Hematopoietic multipotent progenitor cell (in vitro differentiated cells): ENCODE measurements at places on chromosomes 1 and 21. TPM values are rescaled to one million over a fixed set of nuclear protein-coding genes. Genes with fewer than 3 reads are reported as not detected.
A peak's percentile ranks its signal among the peaks of the same experiment; 100 is the strongest.

DNA sequence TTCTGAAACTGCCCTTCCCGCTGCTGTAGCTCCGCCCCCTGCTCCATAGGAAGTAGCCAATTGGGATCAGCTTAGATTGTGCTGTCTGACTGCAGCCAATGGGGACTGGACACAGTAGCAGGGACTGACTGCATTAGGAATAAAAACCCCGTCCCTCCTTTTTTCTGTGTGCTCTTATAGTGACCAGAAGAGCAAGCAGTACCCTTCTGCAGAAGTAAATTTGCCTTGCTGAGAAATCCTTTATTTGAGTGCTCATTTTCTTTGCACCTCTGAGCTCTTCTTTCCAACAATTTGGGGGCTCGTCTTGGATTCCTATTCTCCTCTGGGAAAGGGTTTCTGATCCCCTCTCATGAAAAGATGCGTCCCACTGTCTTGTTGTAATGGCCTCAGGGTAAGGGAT lies 16.2 kb downstream of the OR2L13 start:
- peak; percentile 21 for DNase-seq

DNA sequence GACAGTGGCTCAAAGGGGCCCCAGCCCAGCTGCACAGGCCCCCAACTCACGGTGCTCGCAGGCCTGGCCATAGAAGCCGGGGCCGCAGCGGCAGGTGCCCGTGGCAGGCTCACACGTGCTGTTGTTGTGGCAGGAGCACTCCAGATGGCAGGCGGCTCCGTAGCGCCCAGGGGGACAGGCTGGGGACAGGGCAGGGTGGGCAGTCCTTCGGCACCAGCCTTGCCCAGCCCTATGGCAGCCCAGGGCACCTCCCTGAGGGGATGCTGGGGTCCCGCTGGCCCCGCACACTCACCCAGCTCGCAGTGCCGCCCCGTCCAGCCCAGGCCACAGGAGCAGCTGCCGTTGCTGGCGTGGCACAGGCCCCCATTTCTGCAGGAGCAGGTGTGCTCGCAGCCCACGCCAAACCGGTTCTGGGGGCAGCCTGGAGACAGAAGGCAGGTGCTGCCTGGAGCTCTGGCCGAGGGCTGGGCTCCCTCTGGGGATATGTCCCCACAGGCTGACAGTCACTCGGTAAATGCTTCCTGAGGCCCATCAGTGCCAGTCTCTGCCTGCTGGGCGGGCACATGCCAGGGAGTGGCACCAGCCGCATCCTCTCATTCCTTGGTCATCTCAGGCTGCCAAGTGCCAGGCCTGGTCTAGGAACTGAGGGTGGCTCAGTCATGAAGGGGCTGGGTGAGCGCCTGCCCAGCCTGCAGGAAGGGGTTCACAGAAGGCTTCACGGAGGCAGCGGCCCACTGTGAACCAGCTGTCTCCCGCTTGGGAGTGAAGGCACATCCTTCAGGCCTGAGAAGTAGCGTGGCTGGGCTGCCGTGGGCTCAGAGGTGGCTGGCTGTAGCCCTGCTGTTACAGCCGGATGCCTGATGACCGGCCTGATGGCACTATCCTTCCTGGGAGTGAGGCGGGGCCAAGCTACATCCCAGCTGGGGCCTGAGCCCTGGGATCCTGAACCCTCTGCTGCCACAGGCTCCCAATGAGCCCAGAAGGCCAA lies 40.1 kb downstream of the ARHGEF16 start:
- no peak for DNase-seq

GRCh38 chr1:115469703-115470476 lies 131.8 kb upstream of the NGF start:
- DNase-seq, result peak; percentile 62

The SOX13 gene
- total RNA-seq, result 0.81 TPM

The AKIRIN1 gene
- 24.2 TPM for total RNA-seq

The SLC66A1 gene
- 21.5 TPM for total RNA-seq
